ENCODE measurements at places on chromosomes 4 and X.
A peak's percentile ranks its signal among the peaks of the same experiment; 100 is the strongest.

GRCh38 chr4:112185334-112185733 lies 40.1 kb downstream of the FAM241A start:
- no peak for DNase-seq

- no peak for DNase-seq
Measured at GRCh38 chr4:151967074-151967473, 206.3 kb upstream of the GATB start.

DNA sequence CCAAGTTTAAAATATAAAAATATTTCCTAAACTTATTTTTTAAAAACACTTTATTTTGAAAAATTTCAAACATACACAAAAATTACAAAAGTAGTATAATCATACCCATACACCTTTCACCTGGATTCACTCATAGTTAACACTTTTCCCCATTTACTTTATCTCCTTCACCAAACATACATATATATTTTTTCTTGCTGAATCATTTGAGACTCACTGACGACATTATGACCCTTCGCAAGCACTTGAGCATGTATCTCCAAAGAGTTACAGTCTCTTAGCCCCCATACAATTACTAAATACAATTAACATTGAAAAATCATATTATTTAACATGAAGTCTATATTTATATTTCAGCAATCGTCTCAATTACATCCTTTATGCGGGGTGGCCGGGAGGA lies 19.8 kb downstream of the RXFP1 start:
- DNase-seq: no peak

DNA sequence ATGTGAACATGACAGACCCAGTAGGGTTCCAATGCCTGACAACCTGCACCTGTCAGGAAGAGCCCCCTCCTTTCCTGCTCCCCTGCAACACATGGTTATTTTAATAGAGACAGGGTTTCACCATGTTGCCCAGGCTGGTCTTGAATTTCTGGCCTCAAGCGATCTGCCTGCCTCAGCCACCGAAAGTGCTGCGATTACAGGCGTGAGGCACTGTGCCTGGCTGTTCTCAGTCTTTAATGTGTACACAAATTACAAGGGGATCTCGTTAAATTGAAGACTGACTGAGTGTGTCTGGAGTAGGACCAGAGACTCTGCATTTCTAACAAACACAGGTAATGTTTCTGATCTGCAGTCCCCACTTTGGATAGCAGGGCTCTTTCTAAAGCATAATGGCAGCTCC lies 55.4 kb downstream of the NPNT start:
- no peak for DNase-seq

DNA sequence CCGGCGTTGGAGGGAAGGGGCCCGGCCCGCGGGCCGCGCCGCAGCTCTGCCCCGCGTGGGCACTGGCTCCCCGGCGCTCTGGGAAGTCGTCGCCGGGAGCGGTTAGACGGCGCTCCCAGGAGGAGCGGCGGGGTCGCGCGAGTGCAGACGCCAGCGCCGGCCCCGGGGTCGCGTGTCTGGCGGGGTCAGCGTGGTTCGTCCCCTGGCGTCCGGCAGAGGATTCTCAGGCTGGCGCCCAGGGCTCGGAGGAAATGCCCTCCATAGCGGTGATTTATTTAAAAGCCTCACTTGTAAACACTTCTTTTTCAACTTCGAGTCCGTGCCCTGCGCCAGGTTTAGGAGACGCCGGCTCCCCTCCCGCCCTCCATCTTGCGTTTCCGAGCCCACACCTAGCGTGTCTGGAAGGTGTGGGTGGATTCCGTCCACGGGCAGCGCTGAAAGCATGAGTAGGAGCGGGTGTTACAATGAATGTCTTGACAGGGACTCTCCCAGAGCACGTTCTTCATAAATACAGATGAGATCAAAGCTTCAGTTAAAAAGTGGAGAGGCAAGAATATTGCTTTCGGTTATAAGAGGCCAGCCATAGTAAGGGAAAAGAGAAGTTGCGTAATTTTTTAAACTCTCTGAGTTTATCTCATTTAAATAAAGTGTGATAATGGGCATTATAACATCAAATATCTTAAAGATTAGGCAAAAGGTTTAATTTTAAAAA lies 692 bp downstream of the FAM241A start:
- DNase-seq: peak; percentile 57

GRCh38 chrX:3348191-3348590 lies 1.7 kb upstream of the MXRA5 start:
- no peak for DNase-seq
